ENCODE measurements at places on chromosomes 6 and 20. TPM values are rescaled to one million over a fixed set of nuclear protein-coding genes. Genes with fewer than 3 reads are reported as not detected.

PRRT1 gene
- not detected for total RNA-seq

AKAP7 gene
- 0.54 TPM for total RNA-seq

GSTA4 gene
- total RNA-seq = 35.8 TPM

BPIFB4 gene
- not detected for total RNA-seq

- H3K36me3 ChIP-seq = peaks cover 49% of the 10 kb centered on the region
- no peak overlapping the region for H3K27ac ChIP-seq
- no peak overlapping the region for H3K4me3 ChIP-seq
- no peaks in the 10 kb centered on the region for H3K4me1 ChIP-seq
These were observed 8.6 kb downstream of the AHCY start for GRCh38 chr20:34294563-34294962.

GRCh38 chr6:11323666-11324452 lies 91.4 kb upstream of the NEDD9 start:
- H3K27me3 ChIP-seq = no peaks in the 10 kb centered on the region
- no peaks in the 10 kb centered on the region for H3K36me3 ChIP-seq

DNA sequence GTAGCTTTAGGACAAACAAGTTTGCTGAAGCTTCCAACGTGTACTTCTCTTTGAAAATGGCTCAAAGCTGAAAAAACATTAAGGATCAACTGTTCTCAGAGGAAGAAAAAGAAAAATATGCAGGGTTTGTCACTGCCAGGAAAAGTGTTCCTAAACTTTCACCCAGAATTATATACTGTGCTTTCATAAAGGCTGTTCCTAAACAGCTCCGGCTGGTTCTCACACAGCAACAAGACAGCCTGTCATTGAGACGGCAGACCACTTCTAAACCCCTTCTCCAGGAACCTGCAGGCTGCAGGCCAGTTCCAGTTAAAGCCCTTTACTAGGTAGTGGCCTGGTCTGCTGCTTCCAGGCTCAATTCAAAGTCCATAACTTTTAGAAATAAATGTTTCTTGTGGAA lies 97.4 kb upstream of the SOX4 start:
- H3K4me3 ChIP-seq = no peak overlapping the region
- H3K4me1 ChIP-seq = peaks cover 2% of the 10 kb centered on the region
- no peak for DNase-seq
- no peaks in the 10 kb centered on the region for H3K27me3 ChIP-seq
- peak overlapping the region; percentile 26 for H3K27ac ChIP-seq

DNA sequence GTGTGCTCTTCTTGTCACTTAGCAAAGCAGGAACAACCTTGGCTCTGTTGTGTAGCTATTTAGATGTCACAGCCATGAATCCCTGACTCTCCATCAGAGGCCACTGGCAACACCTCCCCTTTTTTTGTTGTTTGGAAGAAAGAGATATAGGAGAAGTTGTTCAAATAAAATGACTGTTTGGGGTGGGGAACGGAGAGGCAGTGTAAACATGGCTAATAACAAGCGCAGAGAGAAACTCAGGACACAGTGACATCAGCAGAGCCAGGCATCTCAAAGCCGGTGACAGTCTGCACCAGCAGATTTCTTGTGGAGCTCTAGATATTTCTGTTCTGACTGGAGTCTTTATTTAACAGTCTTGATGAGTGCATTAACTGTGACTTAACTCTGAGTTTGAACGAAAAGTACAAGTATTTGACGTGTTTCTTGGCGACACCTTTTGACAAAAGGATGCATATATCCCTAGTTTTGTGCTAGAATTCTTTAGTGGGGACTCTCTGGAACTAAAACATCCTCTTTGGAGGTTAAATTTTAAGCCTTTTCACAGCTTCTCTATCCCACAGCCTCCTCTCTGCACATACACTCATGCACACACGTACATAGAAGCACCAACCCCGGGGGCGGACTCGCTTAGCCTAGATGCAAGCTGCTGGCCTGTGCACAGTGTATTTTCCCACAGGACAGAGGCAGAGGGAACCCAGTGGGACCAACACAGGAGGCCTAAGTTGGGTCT lies 53.8 kb downstream of the ADAT2 start:
- H3K4me1 ChIP-seq = peaks cover 3% of the 10 kb centered on the region
- DNase-seq = no peak
- no peaks in the 10 kb centered on the region for H3K36me3 ChIP-seq
- H3K27me3 ChIP-seq = no peaks in the 10 kb centered on the region
- H3K4me3 ChIP-seq = no peak overlapping the region
- no peak overlapping the region for H3K27ac ChIP-seq

DNA sequence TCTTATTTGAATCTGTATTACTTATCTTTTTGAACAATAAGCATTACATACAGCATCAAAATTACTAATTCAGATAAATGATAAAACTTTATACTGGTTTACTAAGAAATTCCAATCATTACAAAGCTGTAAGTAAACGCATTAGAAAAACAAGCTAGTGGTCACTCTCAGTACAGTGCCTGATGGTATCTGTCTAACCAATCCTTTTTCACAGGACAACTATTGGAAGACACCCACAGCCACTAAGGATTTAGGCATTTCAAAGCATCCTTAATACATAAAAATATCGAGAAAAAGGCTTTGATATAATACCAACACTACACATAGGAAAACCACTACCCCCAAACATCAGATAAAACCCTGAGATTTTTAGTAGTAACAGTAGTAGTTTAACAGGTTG lies 2.6 kb downstream of the CD164 start:
- H3K27me3 ChIP-seq = no peaks in the 10 kb centered on the region
- H3K27ac ChIP-seq = no peak overlapping the region
- H3K4me1 ChIP-seq = no peaks in the 10 kb centered on the region
- peak overlapping the region; percentile 17 for H3K4me3 ChIP-seq
- peak; percentile 59 for DNase-seq

- H3K27ac ChIP-seq = no peak within 1 kb of the TSS
- H3K27me3 ChIP-seq = no peaks in the 10 kb centered on the region
- 0 out of 2 replicates have a peak, but pooled peaks cover 1% of the 10 kb centered on the region for H3K36me3 ChIP-seq
- no peak within 1 kb of the TSS for H3K4me3 ChIP-seq
- H3K4me1 ChIP-seq = no peaks in the 10 kb centered on the region
These were observed at the start of gene ARG1 for GRCh38 chr6:131572686-131573415. Gene ARG1 (plus strand): TSS chr6:131573226. CDS start chr6:131573283, 57 bp downstream.

DNA sequence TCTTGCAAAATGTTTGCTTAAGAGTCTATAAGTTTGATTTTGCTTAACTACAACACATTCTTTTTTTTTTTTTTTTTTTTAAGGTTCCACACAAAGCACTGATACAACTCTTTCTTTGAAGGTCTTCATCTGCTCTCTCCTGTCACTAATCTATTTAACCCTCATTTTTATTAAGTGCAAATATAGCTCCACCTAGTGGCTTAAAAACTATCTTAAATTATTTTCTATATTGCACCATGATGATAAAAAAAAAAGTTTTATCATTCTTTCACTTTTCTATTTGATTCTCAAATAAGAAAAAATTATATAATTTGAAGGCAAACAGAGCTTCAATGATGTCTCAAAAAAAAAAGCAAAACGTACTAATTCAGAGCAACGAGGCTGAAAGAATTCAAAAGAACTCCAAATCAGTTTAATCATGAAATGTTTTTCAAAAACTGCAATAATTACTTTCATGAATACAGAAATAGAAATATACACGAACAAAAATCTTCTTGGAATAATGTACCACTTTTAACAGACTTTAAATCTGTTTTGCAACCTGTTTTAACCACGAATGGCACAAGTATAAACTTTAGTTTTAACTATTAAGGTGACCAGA lies 12.8 kb downstream of the ESF1 start:
- H3K27ac ChIP-seq = no peak overlapping the region
- H3K4me1 ChIP-seq = no peaks in the 10 kb centered on the region
- no peaks in the 10 kb centered on the region for H3K27me3 ChIP-seq

- H3K4me1 ChIP-seq = no peaks in the 10 kb centered on the region
- H3K27ac ChIP-seq = no peak overlapping the region
- no peak for DNase-seq
- no peaks in the 10 kb centered on the region for H3K27me3 ChIP-seq
- no peaks in the 10 kb centered on the region for H3K36me3 ChIP-seq
These were observed 206.0 kb downstream of the CD109 start for GRCh38 chr6:73901986-73902385.

Data from IMR-90 (cell line).